ENCODE measurements at places on chromosomes 4 and X.

DNA sequence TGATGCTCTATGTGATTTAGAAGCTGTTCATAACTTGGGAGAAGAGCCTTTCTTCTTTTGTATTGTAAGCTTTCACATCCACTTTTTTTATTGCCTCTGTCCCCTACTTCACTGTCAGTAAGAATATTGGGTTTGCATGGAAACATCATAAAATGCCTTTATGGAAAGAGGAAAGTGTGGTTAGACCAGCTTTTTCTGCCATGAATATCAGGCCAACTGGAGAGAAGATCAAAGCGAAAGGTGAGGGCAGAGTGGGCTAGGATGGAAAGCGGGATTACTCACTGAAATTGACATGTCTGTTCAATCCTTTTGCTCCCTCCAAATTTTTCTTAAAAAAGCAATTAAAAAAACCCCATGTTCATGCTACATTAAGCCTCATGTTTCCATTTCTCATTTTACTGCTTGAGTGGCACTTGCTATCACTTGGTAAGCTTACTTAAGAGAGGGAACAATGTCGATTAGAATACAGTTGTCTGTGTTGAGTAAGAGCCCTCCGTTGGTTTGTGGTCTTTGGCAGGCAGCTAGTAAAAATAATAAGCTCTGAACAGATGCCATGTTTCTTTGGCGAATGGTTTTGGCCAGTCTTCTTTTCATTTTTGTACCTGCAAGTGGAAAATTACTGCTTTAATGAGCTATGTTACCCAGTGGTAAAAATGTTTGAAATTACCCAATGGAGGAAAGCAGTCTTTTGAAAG is 35.9 kb downstream of the SUPT20HL1 start:
- no peak for DNase-seq

DNA sequence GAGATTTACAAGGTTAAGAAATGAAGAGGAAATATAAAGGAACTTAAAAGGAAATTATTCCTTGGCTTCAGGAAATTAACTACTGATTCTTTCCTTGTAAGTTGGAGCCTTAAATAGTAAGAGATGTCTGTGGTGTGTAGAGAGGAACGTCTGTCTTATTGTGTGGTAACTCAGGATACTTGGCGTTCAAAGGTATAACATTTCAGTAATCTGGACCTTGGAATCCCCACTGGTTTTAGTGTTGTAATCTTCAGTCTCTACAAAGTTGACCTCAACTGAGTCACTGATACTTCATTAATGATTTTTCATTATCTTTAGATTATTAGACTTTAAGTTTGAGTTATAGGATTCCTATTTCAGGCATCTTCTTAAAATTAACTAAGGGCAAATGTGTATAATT is 79.1 kb upstream of the LSM6 start:
- DNase-seq: no peak

DNA sequence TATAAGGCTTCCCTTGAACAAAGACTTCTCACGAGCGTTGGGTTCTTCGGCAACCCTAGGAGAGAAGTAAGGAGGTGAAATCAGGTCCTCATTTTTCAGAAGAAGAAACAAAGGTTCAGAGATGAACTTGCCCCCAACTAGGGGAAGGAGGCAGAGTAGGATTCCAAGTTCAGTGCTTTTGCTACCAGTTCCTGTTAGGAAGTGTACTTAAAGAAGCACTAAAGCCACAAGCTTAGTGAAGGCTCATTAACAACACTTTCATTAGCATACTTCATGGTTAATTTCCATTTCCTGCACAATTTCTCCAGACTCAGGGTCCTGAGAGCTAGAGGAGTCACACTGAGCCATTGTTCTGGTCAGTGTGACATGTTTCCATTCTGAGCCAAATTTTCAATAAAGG is 52.1 kb downstream of the VSIG4 start:
- DNase-seq: no peak

- no peak for DNase-seq
Observed at GRCh38 chr4:82851885-82852750, 38.8 kb downstream of the SEC31A start.

GRCh38 chr4:35867057-35867456 is 377.3 kb downstream of the ARAP2 start:
- DNase-seq: no peak

DNA sequence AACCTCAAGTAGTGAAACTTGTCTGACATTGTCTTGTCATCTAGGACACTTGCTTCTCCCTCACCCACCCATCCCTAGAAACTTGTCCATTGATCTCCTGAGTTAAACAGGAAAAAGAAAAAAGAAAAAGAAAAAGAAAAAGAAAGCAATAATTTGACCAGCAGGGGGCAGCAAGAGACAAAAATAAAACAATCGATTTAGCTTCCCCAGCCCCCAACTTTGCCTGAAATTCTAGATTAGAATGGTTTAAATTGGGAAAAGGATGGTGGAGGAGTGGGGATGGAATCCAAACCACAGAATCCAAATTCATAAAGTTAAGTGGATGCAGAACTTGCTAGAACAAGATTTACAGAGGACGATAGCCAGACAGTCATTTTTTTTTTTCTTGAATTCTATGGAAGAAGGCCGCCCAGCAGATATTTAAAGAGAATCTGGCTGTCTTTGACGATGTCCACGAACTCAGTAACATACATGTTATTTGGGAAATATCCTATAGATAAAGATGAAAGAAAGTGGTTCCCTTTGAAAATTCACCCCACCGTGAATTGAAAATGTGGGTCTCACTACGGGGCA is 282.9 kb downstream of the USP46 start:
- DNase-seq: no peak

DNA sequence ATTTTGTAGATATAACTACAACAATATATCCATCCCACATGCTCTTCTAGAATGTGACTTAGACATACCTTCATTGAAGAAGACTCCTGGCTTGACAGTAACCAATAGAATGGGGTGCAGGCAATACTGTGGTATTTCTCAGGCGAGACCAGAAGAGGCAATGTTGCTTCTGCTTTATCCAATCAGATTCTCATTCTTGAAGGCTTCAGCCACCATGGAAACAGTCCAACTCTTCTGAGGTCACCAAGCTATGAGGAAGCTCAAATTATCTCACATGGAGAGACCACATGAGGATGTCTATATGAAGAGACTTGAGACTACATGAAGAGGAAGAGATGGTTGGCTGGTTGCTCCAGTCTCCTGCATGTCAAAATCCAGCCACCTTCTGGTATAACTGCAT is 469.9 kb downstream of the PCDH10 start:
- DNase-seq: no peak

DNA sequence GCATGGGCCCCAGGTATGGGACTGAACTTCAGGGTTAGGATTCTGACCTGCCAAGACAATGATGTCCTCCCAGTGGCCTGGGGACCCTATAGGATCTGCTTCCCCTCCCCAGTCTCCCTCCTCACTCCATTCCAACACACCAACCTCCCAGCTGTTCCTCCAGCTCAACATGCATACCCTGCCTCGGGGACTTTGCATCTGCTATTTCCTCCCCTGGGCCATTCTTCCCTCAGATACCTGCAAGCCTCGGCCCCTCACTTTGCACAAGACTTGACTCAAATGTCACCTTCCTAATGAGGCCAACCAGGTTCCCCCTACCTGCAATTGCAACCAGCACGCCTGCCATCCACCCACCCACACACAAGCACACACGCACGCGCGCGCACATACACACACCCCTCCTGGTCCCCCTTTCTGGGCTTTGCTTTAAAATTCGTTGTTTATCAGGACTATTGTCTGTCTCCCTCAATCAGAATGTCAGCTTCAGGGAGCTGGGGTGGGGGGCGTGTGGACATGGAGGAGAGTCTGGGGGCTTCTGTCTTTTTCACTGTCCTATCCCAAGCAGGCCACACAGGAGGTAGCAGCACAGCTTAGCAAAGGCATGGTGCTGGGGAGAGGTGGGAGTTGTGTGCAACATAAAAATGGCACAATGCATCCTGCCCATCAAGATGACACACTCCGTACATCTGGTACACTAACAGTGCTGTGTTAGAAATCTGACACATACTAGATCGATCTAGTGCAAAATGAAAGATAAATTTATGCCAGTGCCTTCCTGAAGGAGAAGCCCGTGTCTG is 20.6 kb upstream of the PPP2R2C start:
- no peak for DNase-seq

GRCh38 chrX:1578511-1579173 is 12.8 kb upstream of the AKAP17A start:
- no peak for DNase-seq

DNA sequence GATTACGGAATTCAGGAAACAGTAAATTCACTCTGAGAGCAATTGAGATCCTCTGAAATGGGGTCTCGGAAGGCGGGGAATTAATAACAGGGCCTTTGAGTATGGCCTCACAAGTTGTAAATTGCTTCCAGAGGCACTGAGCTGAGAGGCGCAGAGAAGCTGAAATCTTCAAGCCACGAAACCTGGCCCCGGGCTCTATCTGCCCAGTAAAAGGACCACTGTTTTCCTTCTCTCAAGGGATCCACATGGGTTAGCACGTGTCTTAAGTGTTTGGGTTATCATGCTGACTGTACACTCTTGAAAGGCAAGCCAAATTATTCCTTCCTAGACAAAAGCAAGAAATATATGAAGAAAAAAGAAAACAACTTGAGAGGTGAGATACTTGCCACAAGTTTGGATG is 1012.9 kb upstream of the FTHL17 start:
- DNase-seq: no peak

- DNase-seq: no peak
Observed at GRCh38 chr4:4842476-4843441, 16.7 kb upstream of the MSX1 start.

DNA sequence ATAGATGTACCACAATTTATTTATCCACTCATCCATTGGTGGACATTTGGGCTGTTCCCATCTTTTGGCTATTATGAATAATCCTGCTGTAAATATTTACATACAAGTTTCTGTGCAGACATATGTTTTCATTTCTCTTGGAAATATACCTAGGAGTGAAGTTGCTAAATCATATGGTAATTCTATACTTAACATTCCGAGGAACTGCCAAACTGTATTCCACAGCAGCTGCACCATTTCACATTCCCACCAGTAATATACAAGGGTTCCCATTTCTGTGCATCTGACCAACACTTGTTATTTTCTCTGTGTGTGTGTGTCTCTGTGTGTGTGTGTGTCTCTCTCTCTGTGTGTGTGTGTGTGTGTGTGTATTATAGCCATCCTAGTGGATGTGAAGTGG is 15.4 kb upstream of the DOCK11 start:
- DNase-seq: no peak
